ENCODE measurements at places on chromosomes 3 and 15.
A peak's percentile ranks its signal among the peaks of the same experiment; 100 is the strongest.

DNA sequence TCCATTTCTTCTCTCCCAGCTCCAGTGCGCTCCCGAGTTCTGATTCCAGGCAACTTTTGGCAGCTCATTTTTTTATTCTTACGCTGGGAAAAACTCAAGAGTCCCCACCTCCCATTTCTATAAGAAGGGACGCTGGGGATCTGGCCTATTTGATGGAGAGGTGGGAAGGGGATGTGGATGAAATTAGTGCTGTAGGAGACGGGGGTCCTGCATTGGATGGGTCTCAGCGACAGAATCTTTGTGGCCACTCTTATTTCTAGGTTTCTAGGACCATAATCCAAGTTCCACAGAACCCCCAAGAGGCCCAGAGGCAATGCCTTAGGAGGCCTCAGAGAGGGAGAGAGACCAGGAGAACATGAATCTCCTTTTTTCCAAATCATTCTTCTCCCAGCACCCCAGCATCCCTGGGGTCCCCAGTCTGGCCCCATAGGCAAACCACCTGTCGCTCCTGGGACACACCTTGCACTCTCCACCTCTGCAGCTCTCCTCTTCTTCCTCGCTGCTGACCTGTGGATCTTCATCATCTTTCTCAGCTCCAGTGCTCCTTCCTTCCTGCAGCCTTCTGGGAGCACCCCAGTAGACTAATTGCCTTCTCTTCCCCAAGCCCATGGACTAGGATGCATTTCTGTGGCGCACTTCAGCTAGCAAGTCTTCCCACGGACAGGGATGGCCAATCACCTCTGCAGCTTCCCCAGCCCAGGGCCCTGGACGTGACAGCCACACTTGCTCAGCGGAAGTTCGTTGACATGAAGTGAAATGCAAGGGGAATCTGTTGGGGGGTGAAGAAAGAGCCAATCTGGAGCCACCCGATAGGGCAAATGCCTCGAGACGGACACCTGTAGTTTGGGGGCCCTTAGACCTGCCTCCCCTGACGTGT is 100.1 kb upstream of the ALDH1A3 start:
- DNase-seq = peak; percentile 2
- no peak overlapping the region for H3K4me3 ChIP-seq
- H3K27me3 ChIP-seq = no peaks in the 10 kb centered on the region
- H3K36me3 ChIP-seq = no peaks in the 10 kb centered on the region

DNA sequence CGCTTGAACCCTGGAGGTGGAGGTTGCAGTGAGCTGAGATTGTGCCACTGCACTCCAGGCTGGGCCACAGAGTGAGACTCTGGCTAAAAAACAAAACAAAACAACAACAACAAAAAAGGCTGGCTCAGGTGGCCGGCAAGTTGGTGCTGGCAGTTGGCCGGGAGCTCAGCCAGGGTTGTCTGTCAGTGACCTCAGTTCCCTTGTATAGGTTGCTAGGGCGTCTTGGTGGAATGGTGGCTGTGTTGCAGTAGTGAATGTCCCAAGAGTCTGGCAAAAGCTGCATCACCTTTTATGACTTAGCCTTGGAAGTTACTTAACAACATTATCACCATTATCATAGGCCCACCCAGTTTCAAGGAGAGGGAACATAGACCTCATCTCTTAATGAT is 40.6 kb downstream of the ASB7 start:
- peaks cover 5% of the 10 kb centered on the region for H3K4me1 ChIP-seq
- no peak overlapping the region for H3K27ac ChIP-seq
- H3K4me3 ChIP-seq = no peak overlapping the region
- peaks cover 5% of the 10 kb centered on the region for H3K36me3 ChIP-seq
- DNase-seq = no peak

- peaks cover 16% of the 10 kb centered on the region for H3K36me3 ChIP-seq
- H3K4me1 ChIP-seq = peaks cover 39% of the 10 kb centered on the region
- DNase-seq = peak; percentile 74
- H3K4me3 ChIP-seq = peak overlapping the region; percentile 100
- H3K27me3 ChIP-seq = peaks cover 4% of the 10 kb centered on the region
Measured at GRCh38 chr15:40894681-40895448, 615 bp downstream of the VPS18 start.

- H3K27ac ChIP-seq = no peak overlapping the region
- no peak for DNase-seq
- peaks cover 25% of the 10 kb centered on the region for H3K4me1 ChIP-seq
- H3K27me3 ChIP-seq = no peaks in the 10 kb centered on the region
Measured at GRCh38 chr15:64521726-64522164, 61.4 kb downstream of the ZNF609 start.

- no peaks in the 10 kb centered on the region for H3K36me3 ChIP-seq
- no peak for DNase-seq
- no peaks in the 10 kb centered on the region for H3K4me1 ChIP-seq
- no peak overlapping the region for H3K27ac ChIP-seq
- peaks cover 11% of the 10 kb centered on the region for H3K27me3 ChIP-seq
Measured at GRCh38 chr3:100880845-100881244, 112.4 kb downstream of the ABI3BP start.

DNA sequence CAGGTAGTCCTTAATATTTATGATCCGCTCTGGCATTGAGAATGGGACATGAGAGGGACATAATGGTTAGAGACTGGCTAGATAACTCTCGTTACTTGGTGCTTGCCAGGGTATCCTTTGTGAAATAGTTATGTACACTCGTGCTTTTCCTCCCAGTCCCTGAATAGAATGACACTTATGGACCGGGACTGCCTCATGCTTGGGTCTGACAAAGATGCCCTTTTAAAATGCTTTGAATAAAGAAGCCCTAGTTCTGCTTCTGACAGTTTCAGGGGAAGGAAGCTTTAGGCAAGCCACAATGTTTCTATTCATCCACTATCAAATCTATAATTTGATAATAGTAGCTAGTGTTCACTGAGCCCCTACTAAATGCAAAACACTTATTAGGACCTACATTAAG is 29.4 kb downstream of the POLR2M start:
- no peaks in the 10 kb centered on the region for H3K27me3 ChIP-seq
- no peaks in the 10 kb centered on the region for H3K36me3 ChIP-seq
- H3K4me1 ChIP-seq = peaks cover 6% of the 10 kb centered on the region
- H3K27ac ChIP-seq = no peak overlapping the region
- H3K4me3 ChIP-seq = no peak overlapping the region

DNA sequence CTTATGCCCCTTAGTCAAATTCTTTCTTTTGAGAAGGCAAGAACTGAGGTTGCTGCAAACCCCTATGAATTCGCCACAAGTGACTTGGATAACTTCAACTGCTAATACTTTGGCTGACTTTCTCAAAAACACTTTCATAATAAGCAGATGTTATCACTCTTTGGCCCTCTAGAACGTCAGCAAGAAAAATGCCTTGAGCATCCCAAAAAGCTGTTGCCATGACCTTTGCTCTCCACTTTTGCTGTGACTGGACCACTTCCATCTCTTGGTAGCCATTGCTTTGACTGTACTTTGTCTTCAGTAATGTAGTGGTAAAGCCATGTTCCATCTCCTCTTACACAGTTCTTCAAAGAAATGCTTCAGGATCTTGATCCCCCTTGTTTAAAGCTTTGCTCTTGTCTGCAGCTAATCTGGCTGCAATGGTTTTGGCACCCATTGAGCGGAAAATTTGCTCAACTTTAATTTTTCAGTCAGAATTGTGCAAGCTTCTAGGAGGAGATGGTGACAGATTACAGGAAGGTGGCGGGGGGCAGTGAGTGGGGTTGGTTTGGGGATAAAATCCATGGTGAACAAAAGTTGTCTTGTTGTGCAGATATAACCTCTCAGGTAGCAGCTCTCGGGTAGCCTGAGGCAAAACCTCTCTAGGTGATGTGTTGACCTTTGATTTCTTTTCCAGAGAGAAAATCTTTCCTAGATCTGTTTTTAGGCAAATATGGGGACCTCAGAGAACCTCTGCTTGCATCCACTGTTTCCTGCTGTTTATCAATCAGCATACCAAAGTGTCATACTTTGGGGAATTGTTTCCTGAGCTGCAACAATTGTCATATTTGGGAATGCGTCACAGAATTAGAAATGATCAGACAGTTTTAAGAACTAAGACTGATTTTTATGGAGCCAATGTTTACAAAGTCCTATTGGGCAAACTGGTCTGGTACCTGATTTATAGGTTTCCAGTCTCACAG is 83.6 kb downstream of the CCR1 start:
- H3K4me3 ChIP-seq = no peak overlapping the region
- no peak overlapping the region for H3K27ac ChIP-seq
- peaks cover 69% of the 10 kb centered on the region for H3K27me3 ChIP-seq
- H3K36me3 ChIP-seq = peaks cover 5% of the 10 kb centered on the region
- peaks cover 13% of the 10 kb centered on the region for H3K4me1 ChIP-seq
- DNase-seq = no peak

DNA sequence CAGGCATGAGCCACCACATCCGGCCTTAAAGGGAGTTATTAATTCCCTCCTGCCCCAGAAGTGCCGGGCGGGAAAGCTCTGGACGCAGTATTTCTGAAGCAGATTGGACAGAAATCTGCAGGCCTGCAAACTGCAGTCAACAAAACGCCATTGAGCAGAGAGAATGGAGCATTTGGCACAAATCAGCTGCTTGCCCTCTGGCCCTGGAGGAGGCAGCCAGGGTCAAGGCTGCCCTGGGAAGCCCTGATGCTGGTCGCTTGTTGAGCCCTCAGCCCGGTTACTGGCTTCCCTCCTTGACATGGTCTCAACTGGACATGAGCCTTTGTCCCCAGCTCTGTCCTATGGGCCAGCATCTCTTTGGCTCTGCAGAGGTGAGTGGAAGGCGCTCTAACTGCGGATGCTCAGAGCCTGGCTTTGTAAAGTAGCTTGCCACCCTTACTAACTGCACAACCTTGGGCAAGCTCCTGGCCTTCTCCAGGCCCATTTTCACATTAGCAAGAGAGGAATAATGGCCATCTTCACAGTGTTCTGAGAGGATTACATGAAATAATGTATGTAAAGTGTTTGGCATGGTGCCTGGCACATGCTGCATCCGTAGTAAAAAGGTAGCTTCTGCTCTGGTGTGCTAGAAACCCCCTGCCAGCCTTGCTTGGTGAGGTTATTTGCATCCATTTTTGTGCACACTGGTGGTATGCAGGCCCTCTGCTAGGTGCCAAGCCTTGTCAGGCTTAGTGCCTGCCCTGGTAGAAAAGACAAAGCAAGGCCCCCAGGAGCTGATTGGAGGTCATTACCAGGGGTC is 4.1 kb downstream of the SEMA4B start:
- H3K4me3 ChIP-seq = no peak overlapping the region
- H3K4me1 ChIP-seq = peaks cover 31% of the 10 kb centered on the region
- no peak overlapping the region for H3K27ac ChIP-seq
- peaks cover 3% of the 10 kb centered on the region for H3K36me3 ChIP-seq
- peaks cover 5% of the 10 kb centered on the region for H3K27me3 ChIP-seq
- no peak for DNase-seq

DNA sequence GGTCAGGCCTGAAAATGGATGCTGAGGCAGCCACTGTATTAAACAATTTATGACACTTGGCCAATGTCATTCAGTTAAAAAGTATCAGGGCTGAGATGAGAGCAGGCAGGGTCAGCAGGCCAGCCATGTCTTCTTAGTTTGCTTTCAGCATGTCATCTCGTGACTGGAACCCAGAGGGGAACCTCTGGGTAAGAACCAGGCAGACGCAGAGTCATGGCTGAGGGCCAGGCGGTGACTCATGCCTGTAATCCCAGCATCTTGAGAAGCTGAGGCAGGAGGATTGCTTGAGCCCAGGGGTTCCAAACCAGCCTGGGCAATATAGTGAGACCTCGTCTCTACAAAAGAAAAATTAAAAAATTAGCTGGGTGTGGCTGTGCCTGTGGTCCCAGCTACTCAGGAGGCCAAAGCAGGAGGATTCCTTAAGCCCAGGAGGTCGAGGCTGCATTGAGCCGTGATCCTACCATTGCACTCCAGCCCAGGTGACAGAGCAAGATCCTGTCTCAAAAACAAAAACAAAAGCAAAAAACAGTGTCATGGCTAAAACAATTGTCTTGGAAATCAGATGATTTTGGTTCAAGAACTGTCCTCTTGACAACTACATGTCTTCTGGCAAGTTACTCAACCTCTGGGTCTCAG is 11.7 kb downstream of the BCL2L10 start:
- no peaks in the 10 kb centered on the region for H3K27me3 ChIP-seq
- DNase-seq = no peak
- no peak overlapping the region for H3K4me3 ChIP-seq
- H3K27ac ChIP-seq = no peak overlapping the region

DNA sequence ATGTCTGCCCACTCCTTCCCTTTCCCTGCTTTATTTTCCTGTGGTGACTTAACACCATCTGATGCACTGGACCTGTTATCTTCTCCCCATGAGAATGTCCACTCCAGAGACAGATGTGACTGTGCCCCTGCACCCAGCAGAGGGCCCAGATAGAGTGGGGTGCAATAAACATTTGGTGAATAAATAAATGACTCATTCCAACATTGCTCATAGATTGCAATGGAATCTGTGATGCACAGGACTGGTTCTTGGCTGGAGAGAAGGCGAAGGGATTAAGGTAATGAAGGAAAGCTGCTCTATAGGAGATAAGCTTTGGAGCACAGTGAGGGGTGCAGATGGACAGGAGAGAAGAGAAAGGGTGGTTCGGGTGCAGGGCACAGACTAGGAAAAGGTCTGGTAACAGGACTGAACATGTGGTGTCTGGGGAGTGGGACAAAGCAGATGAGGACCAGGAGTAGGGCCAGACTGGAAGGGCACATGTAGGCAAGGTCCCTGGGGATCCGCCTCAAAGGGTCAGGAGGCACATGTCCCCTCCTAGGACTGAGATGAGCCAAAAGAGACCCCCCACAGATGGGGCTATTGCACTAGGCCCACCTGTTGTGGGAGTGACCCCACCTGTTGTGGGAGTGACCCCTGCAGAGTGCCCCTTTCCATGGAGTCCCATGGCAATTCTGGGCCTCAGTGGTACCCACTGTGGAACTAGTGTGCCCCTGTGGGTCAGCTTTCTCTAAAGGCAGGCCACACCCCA is 17.5 kb upstream of the POC1A start:
- H3K36me3 ChIP-seq = no peaks in the 10 kb centered on the region
- H3K4me1 ChIP-seq = peaks cover 7% of the 10 kb centered on the region
- H3K27ac ChIP-seq = no peak overlapping the region
- no peak overlapping the region for H3K4me3 ChIP-seq
- no peak for DNase-seq
- H3K27me3 ChIP-seq = no peaks in the 10 kb centered on the region

DNA sequence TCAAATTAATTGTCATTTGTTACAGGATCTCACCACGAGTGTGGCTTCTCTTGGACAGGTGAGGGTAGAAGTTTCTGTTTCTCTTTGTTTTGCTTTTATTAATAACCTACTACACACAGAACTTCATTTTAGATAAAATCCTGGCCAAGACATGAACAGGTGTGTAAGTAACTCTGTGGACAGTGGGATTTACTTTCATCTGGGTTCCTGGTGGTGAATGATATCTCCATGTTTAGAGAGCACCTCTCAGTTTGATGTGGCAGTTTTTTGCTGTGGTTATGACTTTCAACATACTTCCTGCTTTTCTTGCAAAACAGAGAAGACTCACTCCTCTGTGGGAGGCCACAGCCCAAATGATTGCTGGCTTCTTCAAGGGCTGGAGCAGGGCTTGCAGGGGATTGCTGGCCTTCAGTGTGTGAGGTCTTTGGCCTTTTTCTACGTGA is 71.1 kb upstream of the XCR1 start:
- H3K4me3 ChIP-seq = peak overlapping the region; percentile 52
- peaks cover 40% of the 10 kb centered on the region for H3K36me3 ChIP-seq
- H3K27me3 ChIP-seq = peaks cover 36% of the 10 kb centered on the region
- H3K27ac ChIP-seq = peak overlapping the region; percentile 95
- DNase-seq = peak; percentile 81

Data from activated CD4-positive, alpha-beta T cell treated with anti-CD3 and anti-CD28 coated beads, Interleukin-2, amount 10 ng/mL, durations not matched to agents 7 days and 5 days (primary cell).